Fibroblast of skin of abdomen (primary cell): ENCODE measurements at places on chromosomes 11 and 22.

DNA sequence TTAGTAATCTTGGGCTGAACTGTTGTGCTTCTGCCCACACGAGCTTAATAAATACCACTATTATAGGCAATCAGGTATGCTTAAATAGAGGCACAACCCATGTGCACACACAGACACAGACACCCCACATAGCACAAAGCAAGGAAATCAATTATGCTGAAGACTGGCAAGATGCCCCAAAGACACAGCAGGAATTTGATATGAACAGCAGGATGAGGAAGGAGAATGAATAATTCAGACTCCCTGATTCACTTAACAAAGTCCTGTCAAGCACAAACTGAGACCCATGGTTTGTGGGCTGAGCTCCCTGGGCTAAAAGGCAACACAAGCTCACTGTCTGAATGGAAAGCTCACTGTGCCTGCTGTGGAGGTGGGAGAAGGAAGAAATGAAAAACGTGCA, 42.5 kb downstream of the RBFOX2 start:
- peak; percentile 75 for DNase-seq

GRCh38 chr22:35069541-35069940, 3.6 kb downstream of the ISX start:
- DNase-seq, result no peak

GRCh38 chr11:96035740-96036078, 111.8 kb upstream of the MTMR2 start:
- no peak for DNase-seq

- DNase-seq, result no peak
These were observed 359.5 kb downstream of the SHANK2 start for GRCh38 chr11:70892889-70893288.

- DNase-seq, result no peak
These were observed 21.6 kb upstream of the FXYD6 start for GRCh38 chr11:117898059-117898458.

GRCh38 chr22:29266564-29267461, 968 bp downstream of the RHBDD3 start:
- no peak for DNase-seq

DNA sequence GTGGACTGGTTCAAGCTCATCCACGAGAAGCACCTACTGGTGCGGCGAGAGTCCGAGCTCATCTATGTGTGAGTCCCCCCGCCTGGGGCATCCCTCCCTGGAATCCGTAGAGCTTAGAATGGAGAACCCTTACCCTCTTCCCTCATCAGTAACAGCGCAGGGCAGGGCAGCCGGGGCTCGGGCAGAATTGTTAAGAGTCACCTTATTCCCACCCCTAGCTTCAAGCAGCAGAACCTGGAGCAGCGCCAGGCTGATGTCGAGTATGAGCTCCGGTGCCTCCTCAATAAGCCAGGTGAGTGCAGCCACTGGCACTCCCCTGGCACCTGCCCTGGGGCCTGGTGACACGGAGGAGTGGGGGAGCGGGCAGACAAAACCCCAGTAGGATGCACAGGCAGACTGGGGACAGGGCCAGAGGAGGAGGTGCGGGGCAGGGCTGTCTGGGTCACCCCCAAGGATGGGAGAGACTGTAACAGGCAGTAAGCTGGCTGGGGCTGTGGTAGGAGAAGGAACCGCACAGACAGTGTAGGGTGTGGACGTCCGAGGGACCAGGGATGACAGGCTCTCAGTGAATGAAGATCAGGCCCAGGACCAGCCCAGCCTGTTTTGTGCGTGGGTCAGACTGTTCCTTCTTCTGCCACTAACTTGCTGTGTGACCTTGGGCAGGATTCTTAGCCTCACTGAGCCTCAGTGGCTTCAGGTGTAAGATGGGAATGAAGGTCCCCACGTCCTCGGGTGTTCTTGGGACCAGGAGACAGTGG, 20.4 kb downstream of the C22orf23 start:
- DNase-seq, result no peak

GRCh38 chr11:66975405-66976027, 412 bp downstream of the C11orf86 start:
- no peak for DNase-seq

DNA sequence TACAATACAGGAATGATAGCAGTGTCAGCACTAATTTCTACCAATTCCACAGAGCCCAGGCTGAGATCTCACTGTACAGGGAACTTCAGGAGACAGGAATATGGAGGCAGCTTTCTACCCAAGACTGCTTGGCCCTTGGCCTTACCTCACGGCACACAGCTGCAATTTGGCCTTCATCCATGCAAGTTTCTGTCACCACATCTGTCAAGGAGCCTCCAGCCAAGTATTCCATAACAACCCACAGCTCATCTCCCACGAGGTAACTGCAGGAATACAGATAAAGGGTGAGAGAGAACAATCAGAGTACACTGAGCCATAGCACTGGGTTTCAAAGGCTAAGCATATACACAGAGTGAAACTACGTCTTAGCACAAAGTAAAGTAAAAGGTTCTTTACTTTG, 39.0 kb upstream of the GDPD4 start:
- no peak for DNase-seq

DNA sequence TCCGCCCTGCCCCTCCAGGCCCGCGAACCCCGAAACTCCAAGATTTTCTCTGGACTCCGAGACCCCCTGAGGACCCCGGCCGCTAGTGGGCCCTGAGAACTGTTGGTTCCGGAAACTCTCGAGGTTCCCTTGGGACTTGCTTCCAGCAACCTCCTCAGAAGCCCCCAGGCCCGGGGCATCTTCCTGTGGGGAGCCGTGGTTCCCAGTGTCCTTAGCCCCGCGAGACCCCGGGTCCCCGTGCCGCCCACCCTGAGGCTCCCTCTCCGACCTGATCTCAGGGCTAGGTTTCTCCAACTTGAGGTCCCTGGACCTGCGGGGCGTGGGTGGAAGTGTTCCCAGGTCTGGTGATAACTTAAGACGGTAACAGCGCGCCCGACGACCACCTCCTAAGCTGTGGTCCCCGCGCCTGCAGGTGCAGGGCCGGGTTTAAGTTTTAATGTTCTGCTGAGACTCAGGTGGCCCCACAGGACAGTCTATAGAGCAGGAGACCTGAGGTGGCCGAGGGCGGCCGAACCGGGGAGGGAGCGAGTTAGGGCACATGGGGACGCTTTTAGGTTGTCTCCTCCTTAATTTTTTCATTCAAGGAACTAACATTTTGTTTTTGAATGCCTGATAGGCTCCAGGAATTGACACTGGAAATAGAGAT, 720 bp downstream of the FAM118A start:
- DNase-seq, result no peak

DNA sequence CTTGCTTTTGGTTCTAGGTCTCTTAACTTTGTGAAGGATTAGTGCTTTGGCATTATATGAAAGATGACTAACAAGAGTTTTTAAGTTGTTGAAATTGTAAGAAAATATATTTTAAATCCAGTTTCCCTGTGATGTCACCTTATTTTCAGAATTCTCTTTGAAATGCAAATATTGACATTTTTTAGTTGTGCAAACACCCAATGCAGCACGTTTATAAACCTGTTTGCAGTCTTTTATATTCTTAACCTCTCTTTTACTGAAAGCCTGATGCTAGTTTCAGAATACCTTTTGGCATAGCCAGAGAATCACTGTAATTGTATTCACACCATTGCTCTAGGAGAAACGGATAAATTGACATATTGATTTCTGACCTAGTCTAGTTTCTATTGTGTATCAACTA, 42.8 kb upstream of the SLC37A2 start:
- no peak for DNase-seq

- peak; percentile 89 for DNase-seq
These were observed 188.5 kb upstream of the ISX start for GRCh38 chr22:34877506-34877905.

DNA sequence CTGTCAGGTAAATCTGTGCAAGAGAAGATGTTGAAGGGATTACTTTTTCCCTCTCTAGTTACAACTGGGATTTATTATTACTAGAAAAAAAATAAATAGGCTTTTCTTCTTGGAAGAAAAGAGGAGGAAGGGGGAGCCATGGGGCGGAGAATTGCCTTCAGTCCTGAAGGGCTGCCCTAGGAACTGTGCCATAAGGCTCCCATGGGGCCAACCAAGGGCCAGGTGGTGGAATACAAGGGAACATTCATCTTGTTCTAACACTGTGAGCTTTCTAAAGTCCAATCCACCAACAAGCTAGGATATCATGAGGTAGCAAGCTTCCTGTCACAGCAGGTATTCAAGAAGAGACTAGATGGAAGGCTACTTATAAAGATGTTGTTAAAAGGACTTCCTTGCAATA, 24.8 kb upstream of the NRIP3 start:
- no peak for DNase-seq

GRCh38 chr11:14249121-14249963, 109.6 kb downstream of the RRAS2 start:
- peak; percentile 48 for DNase-seq
